ENCODE measurements at places on chromosomes 16 and 17.

GRCh38 chr16:85330006-85330693 lies 217.9 kb upstream of the CIBAR2 start:
- DNase-seq, result no peak

DNA sequence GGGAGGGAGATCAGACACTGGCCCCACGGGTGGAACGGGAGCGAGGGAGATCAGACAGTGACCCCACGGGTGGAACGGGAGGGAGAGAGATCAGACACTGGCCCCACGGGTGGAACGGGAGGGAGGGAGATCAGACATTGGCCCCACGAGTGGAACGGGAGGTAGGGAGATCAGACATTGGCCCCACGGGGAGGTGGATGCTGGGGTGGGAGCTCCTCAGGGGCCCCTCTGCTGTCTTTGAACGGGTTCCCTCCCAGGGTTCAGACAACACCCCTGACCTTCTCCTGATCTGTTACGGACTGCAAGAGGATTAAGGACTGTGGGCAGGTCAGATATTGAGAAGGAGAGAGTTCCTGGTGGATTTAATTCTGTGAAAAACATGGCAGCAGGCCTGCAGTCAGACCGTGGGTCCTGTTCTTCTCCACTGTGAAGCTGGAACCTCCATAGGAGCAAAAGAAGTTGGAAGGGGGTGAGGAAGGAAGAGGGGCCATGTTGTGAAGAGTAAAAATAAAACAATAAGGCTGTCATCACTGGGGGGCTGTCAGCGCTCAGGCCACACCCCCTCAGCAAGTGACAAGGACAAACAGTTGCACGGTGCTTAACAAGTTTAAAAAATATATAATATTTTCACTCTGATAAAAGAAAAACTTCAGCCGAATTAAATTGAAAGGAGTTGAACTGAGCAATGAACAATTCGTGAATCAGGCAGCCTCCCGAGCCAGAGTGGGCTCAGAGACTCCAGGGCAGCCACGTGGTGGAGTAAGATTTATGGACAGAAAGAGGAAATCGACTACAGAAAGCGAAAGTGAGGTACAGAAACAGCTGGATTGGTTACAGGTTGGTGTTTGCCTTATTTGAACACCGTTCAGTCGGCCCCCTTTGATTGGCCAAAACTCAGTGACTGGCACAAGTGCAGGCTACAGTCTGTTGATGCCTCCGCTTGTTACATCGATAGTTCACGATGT lies 348.7 kb upstream of the TNRC6C start:
- DNase-seq, result no peak

DNA sequence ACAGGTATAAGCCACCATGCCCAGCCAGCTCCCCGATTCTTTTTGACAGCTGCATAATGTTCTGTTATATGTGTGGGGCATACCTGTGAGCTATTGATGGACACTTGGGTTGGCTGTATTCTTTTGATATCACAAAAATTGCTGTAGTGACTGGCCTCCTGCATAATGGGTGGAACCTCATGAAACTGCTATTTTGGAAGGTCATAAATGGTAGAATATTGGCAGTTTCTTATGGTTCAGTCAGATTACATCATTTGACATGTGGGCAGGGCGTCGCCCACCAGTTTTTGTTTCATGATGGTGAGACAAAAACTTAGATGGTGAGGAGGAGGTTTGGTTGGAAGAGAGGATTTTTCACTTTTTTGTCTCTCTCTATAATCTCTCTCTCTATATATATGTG lies 26.7 kb upstream of the POLR3E start:
- DNase-seq, result no peak

- DNase-seq, result no peak
Observed at GRCh38 chr17:77869665-77870132, 88.8 kb upstream of the TNRC6C start.

DNA sequence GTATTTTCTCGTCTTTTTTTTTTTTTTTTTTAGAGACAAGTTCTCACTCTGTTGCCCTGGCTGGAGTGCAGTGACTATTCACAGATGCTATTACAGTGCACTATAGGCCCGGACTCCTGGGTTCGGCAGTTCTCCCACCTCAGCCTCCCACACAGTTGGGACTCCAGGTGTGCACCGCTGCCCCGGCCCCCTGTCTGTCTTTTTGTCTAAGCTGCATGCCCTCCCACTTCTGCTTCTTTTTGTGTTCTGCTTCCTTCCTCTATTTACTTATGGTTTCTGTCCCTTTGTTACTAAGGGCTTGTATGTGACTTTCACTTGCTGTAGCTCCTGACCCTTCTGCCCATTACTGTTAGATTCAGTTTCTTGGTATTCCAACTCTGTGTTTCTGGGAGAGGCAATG lies 20.5 kb downstream of the SLC7A6 start:
- DNase-seq, result no peak

DNA sequence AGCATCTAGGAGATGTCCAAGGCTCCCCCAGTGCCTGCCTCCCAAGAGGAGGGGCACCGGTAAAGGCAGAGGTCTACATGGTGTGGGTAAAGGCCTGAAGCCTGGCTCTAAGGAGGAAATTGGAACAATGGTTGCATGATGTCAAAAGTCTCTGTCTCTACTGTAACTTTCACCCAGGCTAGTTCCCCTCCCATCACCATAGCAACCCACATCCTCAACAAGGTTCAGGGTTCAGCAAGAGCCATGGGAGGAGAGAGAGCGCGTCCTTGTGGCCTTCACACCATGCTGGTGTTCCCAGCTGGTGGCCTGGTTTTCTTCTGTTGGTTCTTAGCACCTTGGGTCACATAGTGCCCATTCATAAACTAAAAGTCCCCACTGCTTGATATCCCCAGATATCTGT lies 196.7 kb upstream of the CDH5 start:
- no peak for DNase-seq

- DNase-seq, result peak; percentile 65
Observed at GRCh38 chr16:73878611-73879010, 418.0 kb upstream of the PSMD7 start.

DNA sequence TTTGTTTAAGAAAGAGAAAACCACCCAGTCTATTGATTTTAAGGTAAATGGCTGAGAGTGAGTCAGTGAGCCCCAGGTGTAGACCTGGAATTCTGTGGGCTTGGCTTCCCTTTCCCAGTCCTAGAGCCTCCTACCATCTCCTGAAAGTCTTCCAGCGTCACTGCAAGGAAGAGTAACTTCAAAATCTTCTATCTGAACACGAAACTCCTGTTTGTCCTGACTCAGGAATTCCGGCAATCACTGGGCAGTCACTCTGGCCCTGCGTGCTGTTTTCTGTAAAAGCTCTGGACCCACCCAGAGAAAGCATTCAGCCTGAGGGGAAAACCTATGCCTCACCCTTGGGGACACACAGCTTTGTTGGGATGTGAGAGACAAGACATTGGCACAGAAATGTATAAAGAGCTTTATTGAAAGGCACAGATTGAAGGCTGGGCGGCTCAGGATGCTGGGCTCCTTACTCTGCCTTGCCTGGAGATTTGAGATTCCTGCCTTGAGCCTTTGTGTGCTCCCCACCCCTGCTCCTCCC lies 15.9 kb downstream of the MINK1 start:
- DNase-seq, result no peak

DNA sequence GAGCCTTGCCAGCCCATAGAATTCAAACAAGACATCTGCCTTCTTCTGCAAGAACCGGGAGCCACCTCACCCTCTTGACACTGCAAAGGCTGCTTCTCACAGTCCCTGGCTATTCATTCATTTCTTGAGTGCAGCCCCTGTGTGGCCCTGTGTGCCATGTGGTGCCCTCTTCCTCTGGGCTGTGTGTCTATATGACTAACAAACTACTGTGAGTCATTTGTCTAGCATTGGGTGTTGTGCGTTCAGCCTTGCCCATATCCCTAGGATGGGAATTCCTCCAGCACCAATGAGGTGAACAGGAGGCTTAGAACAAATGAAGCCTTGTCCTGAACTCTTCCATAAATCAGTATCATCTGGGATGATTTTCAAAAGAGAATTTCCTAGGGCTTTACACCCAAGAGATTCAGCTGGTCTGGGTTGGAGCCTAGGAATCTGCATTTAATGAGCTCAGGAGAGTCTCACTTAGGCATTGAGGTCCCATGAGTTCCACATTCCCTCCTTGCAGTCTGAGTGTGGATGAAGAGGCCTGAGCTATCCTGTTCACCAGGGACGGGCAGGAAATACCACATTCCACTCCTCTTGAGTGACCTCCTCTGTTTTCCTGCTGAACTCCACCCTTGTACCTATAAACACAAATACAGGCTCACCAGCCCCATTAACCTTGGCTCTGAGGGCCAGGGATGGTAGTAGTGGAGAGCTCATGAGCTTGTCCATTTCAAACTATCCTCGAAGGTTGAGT lies 308.7 kb upstream of the N4BP1 start:
- DNase-seq, result no peak

DNA sequence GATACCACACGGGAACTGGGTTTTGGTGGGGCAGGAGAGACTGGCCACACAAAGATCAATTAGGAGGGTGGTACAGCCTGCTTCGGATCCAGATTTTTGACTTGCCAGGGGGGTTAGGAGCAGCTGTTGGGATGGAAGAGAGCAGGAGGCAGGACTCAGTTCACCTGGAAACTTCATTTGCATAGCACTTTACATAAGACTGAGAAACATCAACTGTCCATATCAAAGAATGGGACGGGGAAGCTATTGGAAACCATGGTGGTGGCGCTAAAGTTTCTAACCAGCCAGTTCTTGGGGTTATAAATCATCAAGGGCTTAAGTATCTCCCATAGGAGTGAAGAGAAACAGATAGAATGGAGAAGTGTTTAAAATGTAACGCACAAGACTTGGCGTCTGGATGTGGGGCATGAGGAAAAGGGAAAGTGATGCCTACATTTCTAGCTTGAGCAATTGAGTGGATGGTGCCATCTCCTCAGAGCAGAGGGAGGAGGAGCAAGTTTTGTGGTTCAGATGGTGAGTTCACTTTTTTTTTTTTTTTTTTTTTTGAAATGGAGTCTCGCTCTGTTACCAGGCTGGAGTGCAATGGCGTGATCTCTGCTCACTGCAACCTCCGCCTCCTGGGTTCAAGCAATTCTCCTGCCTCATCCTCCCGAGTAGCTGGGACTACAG lies 6.4 kb upstream of the SRCAP start:
- DNase-seq, result no peak

GRCh38 chr16:46774743-46775177 lies 26.6 kb upstream of the MYLK3 start:
- DNase-seq, result no peak

- peak; percentile 22 for DNase-seq
Observed at GRCh38 chr17:45895304-45895968, 1.1 kb downstream of the MAPT start.

DNA sequence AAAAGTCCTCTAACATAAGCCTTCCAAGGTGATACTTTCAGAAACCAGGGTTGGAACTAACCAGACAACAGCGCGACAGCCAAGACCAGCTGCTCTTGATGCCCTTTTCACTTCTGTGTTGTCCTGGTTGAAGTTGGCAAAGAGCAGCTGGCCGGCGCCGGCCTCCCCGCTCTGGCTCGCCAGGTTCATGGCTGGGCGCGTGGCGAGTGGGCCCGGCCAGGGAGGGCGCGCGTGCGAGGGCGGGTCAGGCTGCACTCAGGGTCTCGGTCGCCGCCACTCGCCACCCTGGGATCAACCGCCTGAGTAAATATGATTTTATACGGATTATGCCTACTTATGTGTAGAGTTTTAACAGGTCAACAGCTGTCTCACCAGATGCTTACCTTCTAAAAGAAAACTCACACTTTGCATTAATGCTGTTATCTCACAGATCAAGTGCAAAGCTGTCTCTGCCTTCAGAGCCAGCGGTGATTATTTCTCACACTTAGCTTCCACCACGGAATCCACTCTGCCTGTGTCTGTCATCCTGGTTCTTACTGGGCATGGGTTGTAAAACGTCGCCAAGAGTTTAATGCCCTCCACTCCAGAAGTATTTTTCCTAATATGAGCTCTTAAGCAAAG lies 13.5 kb downstream of the KCTD2 start:
- no peak for DNase-seq

GRCh38 chr17:15409721-15410250 lies 57.6 kb downstream of the CDRT4 start:
- DNase-seq, result no peak

Data from A673 (cell line).